Stimulated activated CD8-positive, alpha-beta memory T cell treated with anti-CD3 and anti-CD28 coated beads, Interleukin-7, amount 100 ng/mL, for 24 hours (primary cell): ENCODE measurements at places on chromosomes 11 and 22.

GRCh38 chr11:14892577-14892976 lies 546 bp upstream of the CYP2R1 start:
- DNase-seq = no peak

- DNase-seq = no peak
Measured at GRCh38 chr22:49724030-49724892, 103.4 kb downstream of the BRD1 start.

DNA sequence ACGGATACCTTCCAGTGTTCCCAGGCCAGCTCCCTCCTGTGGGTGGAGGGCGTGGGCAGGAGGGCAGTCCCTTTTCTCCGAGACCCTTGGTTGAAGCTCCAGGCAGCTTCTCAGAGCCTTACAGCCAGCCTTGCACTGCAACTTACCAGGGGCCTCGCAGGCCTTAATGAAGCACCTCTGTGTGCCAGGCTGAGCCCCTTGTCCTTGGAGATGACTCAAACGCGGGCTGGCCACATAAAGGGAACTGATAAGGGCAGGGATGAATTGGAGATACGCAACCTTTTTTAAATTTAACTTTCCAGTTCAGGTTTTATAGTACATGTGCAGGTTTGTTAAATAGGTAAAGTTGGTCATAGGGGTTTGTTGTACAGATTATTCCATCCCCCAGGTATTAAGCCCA lies 72.7 kb downstream of the WNT7B start:
- DNase-seq = no peak

- no peak for DNase-seq
Measured at GRCh38 chr22:25696763-25697162, 45.2 kb upstream of the MYO18B start.

GRCh38 chr22:46354176-46354992 lies 18.9 kb downstream of the TRMU start:
- no peak for DNase-seq

- DNase-seq = no peak
Measured at GRCh38 chr11:8689726-8690255, 7.2 kb downstream of the RPL27A start.

DNA sequence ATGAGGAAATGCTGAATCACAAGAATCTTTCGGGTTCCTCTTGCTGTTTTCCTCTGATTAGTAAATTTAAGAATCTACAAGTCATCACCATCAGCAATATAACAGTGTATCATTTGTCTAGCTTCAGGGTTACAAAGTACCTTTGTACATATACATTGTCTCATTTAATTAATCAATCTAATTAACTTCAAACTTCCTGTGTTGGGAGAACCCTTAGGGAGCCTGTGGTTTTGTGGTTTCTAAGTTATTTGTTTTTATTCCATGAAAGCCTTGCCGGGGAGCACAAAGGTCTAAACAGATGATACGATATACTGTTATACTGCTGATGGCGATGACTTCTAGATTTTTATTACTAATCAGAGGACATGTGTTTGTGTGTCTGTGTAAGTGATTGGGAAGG lies 41.0 kb downstream of the TIMP3 start:
- DNase-seq = no peak

- no peak for DNase-seq
Measured at GRCh38 chr11:114158421-114158820, 98.9 kb downstream of the ZBTB16 start.
